ENCODE measurements at places on chromosomes 7 and 10. TPM values are rescaled to one million over a fixed set of nuclear protein-coding genes. Genes with fewer than 3 reads are reported as not detected.

The FKBP9 gene
- 262 TPM for total RNA-seq

The ZNF800 gene
- 31.6 TPM for total RNA-seq

The PTF1A gene
- not detected for total RNA-seq

The AP5Z1 gene
- 66.2 TPM for total RNA-seq

The IGFBP3 gene
- 50.8 TPM for total RNA-seq

The FOXI2 gene
- 0.20 TPM for total RNA-seq

The YKT6 gene
- total RNA-seq: 49.2 TPM

The ASB10 gene
- total RNA-seq: not detected

The ANKRD26 gene
- total RNA-seq: 6.4 TPM

The BTAF1 gene
- total RNA-seq: 65.0 TPM

The SLC26A4 gene
- total RNA-seq: 0.64 TPM

DNA sequence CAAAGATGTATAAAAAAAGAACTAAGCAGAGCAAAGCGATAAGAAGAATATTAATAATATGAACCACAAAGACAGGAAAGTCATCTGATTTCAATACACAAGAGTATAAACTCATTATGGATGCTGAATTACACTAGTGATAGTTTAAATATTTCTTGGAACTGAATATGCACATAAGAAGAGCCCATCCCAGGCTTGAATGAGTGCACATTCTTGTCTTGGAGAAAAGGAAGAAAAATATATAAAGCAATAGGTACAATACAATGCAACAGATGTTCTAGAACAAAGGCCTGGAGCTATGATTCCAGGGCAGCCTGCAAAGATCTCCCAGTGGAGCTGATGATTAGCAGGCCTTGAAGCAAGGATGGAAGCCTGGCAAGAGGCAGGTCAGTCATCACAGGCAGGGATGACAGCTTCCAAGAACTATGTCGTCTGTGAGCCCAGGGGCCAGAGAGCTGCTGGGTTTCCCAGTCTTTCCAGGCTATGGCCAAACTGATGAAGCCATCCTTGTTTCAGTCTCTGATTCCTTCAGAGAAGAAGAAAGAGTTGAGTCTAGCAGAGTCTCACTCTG lies 277.6 kb downstream of the KCNMA1 start:
- DNase-seq: no peak

- no peak for DNase-seq
Measured at GRCh38 chr10:74163319-74164068, 12.5 kb downstream of the ADK start.

GRCh38 chr10:95308389-95309302 lies 17.8 kb upstream of the PDLIM1 start:
- peak; percentile 93 for DNase-seq

DNA sequence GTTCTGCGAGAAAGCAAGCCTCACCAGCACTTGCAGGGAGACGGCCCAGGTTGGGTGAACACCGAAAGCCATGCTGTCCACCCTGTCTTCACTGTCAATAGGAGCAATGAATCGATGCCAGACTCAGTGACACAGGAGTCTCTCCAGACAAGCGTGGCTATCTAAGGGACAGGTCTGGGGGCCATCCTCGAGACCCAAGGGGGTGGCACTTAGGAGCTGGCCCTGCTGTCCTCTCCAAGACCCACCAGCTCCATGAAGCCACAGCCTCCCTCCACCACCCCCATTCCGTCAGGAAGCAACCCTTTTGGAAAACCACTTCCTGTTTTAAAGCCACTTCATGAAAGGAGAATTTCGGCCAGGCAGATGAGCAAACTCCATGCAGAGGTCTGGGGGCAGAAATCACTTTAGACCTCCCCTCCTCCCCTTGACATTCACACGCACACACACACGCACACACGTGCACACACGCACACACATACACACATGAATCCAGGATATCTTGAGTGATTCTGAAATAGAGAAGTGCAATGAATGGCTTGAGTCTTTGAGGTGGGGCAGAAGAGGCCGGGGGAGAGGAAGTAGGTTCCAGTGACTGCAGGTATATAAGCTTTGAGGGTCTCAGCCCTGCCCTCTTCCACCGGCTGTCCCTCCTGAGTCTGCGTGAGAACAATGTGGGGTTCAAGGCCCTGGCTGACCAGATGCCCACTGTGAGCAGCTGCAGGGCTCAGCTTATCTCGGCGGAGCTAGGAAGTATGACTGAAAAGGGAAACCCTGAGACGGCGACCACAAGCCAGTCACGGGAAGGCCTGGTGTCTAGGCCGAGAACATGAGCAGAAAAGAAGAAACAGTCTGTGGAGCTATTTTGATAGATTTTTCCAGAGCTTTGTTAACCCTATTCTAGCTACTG lies 25.0 kb downstream of the RGS10 start:
- DNase-seq: no peak

DNA sequence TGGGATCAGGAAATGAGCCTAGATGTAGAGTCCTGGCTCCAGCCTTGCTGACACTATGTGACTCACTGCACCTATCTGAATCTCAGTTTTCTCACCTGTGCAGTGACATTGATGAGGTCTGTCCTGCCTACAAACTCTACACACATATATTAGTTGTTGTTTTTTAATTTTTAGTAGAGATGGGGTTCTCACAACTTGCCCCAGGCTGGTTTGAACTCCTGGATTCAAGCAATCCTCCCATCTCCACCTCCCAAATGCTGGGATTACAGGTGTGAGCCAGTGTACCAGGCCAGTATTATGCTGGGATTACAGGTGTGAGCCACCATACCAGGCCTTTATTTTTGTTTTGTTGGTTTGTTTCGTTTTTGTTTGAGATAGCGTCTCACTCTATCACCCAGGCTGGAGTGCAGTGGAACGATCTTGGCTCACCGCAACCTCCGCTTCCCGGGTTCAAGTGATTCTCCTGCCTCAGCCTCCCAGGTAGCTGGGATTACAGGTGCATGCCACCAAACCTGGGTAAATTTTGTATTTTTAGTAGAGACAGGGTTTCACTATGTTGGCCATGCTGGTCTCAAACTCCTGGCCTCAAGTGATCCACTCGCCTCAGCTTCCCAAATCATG lies 11.8 kb upstream of the DDIT4 start:
- no peak for DNase-seq

DNA sequence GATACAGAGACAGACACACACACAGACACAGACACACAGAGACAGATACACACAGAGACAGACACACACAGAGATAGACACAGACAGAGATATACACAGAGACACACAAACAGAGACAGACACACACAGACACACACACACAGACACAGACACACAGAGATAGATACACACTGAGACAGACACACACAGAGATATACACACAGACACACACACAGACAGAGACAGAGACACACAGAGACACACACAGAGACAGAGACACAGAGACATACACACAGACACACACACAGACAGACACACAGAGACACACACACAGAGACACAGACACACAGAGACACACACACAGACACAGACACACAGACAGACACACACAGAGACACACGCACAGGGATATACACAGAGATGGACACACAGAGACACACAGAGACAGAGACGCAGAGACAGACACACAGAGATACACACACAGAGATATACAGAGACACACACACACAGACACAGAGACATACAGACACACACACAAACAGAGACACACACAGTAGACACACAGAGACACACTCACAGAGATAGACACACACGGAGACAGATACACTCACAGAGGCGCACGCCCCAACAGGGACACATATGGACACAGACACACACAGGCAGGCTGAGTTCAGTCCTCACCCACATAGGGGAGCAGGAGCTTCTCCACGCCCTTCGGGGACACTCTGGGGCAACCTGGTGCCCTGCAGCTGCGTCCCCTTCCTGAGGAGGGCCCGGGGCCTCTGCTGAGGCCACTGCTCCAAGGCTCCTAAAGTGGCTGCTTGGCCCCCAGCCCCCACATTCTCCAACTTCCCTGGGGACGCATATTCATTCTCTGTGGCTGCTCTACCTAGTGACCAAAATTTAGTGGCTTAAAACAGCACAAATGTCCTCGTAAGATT lies 10.3 kb upstream of the PPP2R2D start:
- DNase-seq: no peak

DNA sequence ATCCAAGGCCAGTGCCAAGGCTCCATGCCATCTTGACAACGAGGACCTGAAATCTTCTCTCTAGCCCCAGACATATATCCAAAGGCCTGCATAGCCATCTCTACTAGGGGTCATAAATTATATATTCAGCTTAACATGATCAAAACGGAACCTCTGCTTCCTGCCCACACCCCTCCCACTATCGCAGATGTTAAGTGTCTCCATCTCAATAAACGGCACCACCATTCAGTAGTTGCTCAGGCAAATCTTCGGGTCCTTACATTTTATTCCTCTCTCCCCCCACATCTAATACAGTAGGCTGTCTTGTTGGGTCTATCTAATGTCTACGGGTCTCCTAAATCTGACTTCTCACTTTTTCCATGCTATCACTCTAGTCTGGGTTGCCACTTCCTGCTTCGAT lies 201.1 kb upstream of the PLXNA4 start:
- no peak for DNase-seq

- no peak for DNase-seq
Measured at GRCh38 chr7:45653209-45653907, 79.2 kb downstream of the ADCY1 start.

DNA sequence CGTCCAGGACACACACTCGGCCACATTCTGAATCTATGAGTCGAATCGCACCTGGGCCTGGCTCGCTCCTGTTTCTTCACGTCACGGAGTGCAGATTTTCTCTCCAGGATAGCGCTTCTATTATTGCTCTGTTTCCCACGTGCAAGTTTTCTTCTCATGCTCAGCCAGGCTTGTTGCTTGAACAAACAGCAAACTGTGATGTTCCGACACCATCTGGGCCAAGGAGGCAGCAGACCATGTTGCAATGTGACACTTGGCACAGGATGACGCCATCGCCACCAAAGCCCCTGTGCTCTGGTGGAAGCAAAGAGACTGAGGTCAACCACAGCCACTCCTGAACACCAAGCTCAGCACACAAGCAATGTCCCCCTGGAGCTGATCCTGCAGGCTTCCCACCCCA lies 507.1 kb upstream of the ADARB2 start:
- DNase-seq: no peak

GRCh38 chr7:25311346-25311745 lies 83.1 kb upstream of the NPVF start:
- DNase-seq: no peak

GRCh38 chr7:135772639-135773222 lies 24.1 kb upstream of the FAM180A start:
- no peak for DNase-seq

DNA sequence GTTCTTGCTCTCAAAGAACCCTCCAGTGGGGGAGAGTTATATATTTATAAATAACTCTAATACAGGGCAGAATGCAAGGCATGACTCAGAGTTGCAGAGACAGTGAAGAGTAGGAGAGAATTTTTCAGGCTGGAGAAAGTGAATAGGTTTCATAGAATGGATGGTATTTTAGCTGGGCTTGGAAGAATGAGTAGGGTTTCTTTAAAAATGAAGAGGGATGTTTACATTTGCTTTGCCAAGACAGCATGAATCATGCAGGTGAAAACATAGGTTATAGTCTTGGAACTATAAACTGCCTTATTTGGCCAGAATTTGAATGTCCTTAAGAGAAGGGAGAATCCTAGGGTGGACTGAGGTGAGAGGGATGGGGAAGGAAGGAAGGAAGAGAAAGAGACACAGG lies 124.8 kb downstream of the CPED1 start:
- no peak for DNase-seq

DNA sequence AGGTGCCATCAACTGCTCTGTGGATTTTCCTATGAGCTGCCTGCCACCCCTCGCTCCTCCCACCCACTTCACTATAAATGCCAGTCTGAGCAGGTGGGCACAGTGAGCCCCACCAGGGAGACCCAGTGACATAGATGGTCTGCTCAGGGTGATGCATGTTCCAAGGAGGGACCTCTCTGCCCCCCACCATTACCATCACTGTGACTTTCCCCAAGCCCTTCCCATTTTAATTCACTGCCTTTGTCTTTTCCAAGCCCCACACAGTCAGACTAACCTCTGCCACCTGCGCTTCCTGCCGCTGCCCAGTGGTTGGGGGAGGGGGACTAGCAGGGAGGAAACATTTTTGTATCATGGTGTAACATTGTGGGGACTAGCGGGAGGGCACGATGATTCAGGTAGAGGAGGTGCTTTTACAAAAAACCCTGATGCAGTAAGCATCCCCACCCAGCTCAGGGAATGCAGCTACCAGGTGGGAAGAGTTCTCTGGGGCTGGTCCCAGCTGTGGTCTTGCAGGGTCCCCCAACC lies 24.6 kb downstream of the PRSS2 start:
- no peak for DNase-seq

- no peak for DNase-seq
Measured at GRCh38 chr7:90768301-90768700, 172.2 kb downstream of the CDK14 start.

DNA sequence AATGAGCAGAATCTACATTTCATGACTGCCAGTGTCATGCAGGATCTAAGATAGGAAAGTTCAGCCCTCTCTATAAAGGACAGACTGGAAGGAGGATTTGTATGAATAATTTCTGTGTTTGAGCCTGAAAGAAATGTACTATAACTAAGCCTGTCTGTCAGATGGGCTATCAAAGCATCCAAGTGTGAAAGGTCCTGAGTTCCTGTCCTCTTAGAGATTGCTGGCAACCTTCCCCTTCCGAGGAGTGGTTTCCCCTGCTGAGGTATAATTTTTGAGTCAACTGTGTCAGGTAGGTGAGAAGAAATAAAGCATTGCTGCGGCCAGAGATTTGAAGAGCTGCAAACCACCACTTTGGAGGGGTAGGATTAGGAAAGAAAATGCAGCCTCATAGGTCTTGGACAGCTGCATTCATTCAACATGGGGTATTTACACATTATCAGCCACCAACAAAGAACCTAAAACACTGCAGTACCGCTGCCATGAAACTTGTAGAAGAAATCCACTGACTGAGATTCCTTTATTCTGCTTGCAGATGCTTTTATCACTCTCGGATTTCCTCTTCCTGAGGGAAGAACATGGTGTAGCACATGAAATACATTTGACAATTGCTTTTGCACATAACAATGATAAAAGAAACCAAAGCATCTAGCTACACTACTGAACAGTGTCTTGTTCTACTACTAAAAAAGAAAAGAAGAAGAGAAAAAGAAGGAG lies 189.1 kb downstream of the DGKI start:
- DNase-seq: no peak

DNA sequence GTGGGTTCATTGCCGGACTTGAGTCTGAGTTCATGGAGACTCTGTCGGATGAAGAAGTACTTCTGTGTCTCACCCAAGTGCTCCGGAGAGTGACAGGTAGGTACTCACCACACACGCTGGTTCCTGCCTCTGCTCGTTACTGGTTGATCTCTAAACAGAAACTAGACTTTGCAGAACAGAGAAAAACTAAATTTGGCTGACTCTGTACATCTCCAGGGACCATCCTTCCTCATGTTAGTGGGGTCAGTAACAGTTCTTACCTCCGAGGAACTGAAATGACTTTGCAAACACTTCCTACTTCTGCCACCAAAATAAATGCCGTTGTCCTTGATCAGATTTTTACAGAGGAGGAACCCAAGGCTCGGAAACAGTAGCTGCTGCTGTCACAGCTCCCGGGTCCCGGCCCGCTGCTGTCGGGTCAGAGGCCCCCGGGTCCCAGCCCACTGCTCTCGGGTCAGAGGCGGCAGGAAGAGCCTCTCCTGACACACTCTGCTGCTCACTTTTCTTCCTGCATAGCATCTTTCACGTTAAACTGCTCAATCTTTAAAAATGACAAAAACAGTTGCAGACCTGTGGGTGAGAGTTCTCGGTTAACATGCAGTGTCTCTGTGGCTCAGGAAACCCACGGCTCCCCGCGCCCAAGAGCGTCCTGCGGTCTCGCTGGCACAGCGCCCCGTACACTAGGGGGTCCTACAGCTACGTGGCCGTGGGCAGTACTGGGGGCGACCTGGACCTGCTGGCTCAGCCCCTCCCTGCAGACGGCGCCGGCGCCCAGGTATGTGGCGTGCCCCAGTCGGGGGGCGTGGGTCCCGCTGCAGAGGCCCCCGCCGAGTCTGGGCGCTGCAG lies 4.8 kb upstream of the MTG1 start:
- peak; percentile 87 for DNase-seq

All from upper lobe of left lung (tissue), 6 donors.